ENCODE measurements at places on chromosomes 12 and 14.

- peak; percentile 83 for DNase-seq
Observed at GRCh38 chr14:49586673-49587460, 687 bp upstream of the RPS29 start.

GRCh38 chr12:24697295-24697694 lies 251.6 kb downstream of the BCAT1 start:
- no peak for DNase-seq

GRCh38 chr14:70171726-70172125 lies 17.0 kb downstream of the SLC8A3 start:
- DNase-seq = no peak

- no peak for DNase-seq
Observed at GRCh38 chr12:122067548-122067947, 11.0 kb upstream of the MLXIP start.

GRCh38 chr14:102189874-102190273 lies 50.2 kb downstream of the WDR20 start:
- DNase-seq = no peak

GRCh38 chr14:20719777-20720176 lies 25.9 kb upstream of the EDDM3A start:
- DNase-seq = no peak

DNA sequence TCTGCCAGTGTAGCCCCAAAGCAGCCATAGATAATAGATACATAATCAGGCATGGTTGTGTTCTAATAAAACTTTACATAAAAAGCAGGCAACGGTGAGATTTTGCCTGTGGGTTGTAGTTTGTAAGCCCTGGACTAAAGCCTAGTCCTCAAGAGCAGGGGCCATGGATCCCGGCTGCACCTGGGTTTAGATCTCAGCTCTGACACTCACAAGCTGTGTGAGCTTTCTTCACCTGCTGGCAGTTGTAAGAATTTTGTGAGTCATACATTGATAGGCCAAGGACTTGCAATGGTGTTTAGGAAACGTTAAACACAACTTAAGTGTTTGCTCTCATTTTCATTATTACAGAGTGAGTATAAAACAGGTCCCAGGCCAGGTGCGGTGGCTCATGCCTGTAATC lies 395.8 kb upstream of the TBX3 start:
- no peak for DNase-seq

- no peak for DNase-seq
Observed at GRCh38 chr12:90841336-90841735, 113.6 kb downstream of the CCER1 start.

- DNase-seq = no peak
Observed at GRCh38 chr12:31618228-31619025, 27.5 kb upstream of the DENND5B start.

DNA sequence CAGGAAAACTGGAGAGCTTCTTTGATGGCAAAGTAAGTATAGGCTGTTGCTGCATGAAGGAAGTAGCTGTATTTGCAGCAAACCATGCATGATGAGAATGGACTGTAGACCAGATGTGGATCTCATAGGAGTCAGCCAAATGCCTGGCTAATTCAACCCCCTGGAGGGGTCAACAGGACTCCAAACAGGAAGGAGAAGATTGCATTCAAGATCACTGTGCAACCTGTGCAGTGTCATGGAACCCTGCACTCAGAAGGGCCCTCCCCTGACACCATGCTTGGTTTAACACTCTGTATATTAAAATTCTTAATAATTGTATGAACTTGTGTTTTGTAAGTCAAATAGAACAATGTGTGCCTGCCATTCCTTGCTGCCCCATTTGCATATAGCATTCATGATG lies 225.1 kb upstream of the FSCB start:
- DNase-seq = no peak

DNA sequence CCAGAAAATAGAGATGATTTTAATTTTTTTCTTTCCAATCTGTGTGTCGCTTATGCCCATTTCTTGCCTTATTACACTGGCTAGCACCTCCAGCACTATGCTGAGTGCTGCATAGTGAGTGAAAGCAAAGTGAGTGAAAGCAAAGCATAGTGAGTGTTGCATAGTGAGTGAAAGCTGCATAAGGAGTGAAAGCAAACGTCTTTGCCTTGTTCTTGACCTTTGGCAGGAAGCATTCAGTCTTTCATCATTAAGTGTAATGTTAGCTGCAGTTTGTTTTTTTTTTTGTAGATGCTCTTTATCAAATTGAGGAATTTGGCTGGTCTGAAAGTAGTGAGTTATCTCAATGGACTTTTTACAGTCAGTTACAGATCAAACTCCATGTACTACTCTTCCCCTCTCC lies 6.9 kb upstream of the CORO1C start:
- no peak for DNase-seq

DNA sequence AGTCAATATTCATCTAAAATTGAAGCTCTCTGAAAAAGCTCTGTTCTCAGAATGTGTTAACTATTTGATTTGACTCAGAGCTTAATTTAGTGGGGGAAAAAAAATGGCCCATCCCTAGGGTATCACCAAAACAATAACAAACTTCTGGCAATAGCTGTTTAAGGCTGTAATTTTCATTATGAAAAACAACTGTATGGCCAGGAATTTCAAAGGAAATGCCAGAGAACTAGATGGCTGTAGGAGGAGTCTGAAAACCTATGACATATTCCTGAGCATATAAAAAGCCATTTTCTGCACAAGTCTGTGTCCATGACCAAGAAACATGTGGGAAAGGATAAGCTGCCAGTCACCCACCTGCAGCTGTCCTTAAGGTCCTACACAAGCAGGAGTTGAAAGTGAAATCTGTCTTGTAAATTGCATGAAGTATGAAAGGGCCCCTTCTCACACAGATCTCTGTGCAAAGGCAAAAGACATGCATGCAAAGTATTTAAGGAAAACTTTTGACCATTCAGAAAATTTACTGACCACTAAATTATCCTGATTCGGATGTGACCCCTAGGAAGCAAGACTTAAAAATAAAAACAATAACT lies 299.1 kb downstream of the BTG1 start:
- no peak for DNase-seq

DNA sequence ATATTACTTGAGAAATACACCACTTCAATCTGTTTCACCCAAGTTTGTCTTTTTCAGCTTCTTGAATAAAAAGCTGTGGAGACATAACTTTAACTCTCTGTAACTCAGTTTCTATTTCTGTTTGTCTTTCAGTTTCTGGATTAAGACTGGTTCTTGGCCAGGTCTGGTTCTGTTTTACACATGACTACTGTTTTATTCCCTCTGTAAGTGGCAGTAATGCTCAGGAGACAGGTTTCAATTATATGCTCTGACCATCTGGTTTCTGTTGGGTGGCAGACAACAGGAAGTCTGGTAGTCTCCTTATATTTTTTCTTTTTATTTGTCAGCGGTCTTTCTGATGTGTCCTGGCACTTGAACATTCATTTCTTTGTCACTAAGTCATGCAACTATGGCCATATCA lies 102.9 kb downstream of the RPS29 start:
- DNase-seq = no peak

- DNase-seq = no peak
Observed at GRCh38 chr12:106188256-106188655, 49.5 kb upstream of the NUAK1 start.

- DNase-seq = no peak
Observed at GRCh38 chr12:18951218-18951617, 178.3 kb upstream of the PLEKHA5 start.

- DNase-seq = peak; percentile 7
Observed at GRCh38 chr14:33484264-33484663, 466.6 kb downstream of the EGLN3 start.

- no peak for DNase-seq
Observed at GRCh38 chr12:62879691-62880090, 55.3 kb downstream of the PPM1H start.

DNA sequence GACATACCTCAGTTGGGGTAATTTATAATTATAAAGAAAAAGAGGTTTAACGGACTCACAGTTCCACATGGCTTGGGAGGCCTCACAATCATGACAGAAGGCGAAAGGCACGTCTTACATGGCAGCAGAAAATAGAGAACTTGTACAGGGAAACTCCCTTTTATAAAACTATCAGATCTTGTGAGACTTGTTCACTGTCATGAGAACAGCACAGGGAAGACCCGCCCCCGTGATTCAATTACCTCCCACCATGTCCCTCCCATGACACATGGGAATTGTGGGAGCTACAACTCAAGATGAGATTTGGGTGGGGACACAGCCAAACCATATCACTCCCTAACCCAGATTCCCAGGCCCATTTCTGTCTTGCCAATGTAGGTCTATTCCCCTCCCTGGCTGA lies 22.1 kb downstream of the MYO1H start:
- DNase-seq = no peak

- no peak for DNase-seq
Observed at GRCh38 chr14:95478818-95479217, 37.6 kb downstream of the SYNE3 start.

GRCh38 chr12:111435661-111436201 lies 30.0 kb downstream of the SH2B3 start:
- DNase-seq = no peak

- no peak for DNase-seq
Observed at GRCh38 chr12:108078428-108078827, 50.7 kb upstream of the WSCD2 start.

- no peak for DNase-seq
Observed at GRCh38 chr14:39303115-39303514, 69.4 kb downstream of the MIA2 start.

DNA sequence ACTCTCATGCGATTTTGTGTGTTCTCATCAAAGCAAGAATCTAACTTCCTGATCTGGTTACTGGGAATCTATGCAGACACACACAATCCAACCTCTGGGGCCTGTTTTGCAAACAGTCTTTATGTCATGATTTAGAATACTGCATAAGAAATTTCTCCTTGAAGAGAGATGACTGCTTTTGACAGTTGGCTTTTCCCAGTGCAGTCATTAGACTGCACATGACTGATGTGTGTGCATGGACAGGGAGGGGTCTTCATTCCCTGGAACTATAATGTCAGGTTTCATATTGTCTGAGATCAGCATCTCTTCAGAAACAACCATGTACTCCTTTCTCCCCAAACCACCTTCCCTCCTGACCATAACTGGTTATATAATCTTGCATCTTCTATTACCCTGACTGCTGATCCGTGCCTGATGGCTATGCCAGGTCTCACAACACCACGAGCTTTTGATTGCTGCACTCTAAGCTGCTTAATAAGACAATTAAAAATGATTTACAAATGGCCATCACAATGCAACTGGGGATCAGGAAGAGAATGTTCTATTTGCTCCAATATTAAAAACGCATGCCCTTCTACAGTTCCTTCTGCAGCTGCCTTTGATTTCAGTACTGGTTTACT lies 995.4 kb downstream of the NRXN3 start:
- no peak for DNase-seq

GRCh38 chr12:116395396-116395795 lies 117.9 kb upstream of the MED13L start:
- DNase-seq = no peak

- DNase-seq = no peak
Observed at GRCh38 chr14:53783256-53783655, 173.4 kb downstream of the BMP4 start.

DNA sequence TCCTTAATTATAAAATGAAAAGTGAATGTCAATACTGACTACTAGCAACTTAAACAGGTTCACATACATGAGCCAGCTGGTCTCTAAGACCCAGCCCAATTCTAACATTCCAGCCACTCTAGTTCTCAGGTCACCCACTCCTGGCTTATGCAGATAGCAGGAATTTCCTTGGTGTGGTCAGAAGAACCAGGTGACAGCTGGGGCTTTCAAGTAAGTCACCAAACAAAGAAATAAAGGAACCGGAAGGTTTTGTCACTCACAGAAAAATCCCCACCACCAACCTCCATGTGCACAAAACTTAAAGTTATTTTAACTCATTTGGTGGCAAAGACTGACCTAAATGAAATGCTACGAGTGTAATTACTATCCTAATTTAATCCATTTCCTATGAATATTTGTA lies 129.6 kb upstream of the CDKN3 start:
- DNase-seq = no peak

- no peak for DNase-seq
Observed at GRCh38 chr12:16962889-16963288, 356.9 kb upstream of the LMO3 start.

DNA sequence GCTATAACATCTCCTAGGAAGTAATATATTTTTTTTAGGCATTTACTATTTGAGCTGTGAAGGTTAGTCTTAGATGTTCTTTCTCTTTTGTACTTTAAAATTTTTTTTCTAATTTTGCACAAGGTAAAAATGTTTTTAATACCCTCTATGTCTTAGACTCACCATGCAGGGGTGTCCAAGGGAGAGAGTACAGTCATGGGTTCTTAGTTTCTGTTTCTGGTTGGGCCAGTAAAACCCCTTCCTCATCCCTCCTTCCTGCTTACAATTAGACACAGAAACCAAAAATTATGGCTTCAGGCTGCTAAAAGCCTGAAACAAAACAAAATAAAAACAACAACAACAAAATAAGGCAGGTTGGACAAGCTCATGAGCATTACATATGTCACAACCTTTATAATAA lies 193.0 kb downstream of the SYT1 start:
- DNase-seq = no peak

DNA sequence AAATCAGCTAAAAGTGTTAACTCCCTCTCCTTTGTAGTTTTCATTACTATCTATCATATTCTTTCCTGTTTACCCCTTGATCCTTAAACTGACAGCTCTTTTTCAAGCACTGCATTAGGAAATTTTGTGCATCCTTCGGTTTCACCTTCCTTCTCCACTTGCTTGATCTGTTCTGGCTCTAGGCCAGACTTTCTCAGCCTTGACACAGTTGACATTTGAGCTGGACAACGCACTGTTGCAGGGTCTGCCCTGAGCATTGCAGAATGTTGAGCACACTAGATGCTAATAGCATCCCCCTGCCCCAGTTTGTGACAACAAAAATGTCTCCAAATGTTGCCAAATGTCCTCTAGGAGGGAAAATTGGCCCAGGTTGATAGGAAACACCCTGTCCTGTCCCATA lies 75.4 kb upstream of the KCNJ8 start:
- no peak for DNase-seq

DNA sequence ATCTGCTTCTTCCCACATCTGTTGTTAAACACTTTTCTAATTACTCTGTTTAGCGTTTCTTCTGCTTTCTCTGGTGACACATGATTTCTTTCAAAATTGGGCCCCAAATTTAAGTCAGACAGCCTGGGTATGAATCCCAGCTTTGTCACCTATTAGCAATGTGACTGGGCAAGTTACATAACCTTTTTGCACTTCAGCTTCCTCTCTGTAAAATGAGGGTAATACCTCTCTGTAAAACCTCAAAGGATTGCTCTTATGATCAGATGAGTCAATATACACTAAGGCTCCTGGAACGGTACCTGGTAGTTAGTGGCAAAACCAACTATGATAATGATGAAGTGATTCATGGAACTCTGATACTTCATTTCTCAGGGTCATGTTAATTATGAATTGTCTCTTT lies 33.0 kb downstream of the E2F7 start:
- DNase-seq = no peak

DNA sequence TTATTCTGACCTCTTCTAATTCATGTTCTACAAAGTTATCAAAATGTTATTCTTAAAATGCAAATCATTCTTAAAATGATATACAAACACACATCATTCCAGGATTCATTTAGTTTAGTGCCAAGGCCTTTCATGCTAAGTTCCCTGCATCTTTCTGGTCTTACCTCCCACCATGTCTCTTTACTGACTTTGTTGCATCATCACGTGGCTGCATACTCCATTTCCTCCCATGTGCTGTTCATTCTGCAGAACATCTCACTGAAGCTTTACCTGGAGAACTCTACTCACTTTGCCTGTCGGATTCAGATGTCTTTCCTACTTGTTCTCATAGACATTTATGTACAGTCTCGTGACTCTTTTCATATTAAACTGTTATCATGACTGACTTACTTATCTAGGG lies 278.1 kb downstream of the RAD51B start:
- DNase-seq = no peak

GRCh38 chr12:96194971-96195844 lies 1.0 kb downstream of the ELK3 start:
- peak; percentile 70 for DNase-seq
